ENCODE measurements at places on chromosomes 16 and 17.

DNA sequence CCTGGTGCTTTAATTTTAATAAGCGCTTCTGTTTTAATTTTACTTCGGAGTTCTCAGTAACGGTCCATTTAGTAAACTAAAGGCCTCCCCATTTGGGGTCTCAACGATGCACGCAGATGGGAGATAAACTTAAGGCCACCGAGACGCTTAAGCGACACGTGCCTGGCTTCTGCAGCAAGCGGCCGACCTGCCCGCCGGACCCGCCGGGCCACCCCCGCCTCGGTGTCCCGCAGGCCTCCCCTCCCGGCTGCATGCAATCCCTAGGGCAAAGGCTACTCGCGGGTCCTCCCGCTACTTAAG, 592 bp downstream of the GCSH start:
- DNase-seq = no peak

GRCh38 chr17:1904273-1905182, 74.7 kb downstream of the RPA1 start:
- DNase-seq = no peak

DNA sequence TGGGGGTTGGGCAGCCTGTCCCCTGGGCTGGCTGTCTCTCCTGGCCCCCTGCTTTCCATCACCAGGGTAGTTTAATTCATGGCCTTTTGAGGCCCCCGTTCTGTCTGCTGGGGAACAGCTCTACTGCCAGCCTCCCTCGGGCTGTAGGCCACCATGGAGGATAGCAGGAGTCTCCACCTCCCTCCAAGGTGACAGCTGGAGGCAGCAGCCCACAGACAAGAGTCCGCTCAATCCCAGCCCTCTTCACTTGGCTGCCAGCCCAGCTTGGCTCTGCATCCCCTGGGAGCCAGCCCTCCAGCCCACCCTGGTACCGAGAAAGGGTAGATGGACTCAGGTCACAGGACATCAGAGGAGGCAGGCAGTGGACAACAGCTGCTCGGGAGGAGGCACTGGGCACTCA, 194.6 kb upstream of the SDK2 start:
- DNase-seq = no peak

DNA sequence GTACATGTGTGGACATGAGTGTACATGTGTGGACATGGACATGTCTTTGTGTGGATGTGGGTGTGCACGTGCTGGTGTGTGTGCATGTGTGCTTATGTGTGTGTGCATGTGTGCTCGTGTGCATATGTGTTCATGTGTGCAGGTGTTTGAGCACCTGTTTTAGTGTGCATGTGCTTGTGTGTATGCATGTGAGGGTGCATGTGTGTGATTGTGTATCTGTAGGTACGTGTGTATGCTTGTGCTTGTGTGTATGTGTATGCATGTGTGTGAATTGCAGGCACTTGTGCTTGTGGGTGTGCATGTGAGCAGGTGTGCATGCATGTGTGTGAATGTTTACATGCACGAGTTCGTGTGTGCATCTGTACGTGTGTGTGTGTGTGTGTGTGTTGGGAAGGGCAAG, 300.6 kb upstream of the EEF2KMT start:
- no peak for DNase-seq

DNA sequence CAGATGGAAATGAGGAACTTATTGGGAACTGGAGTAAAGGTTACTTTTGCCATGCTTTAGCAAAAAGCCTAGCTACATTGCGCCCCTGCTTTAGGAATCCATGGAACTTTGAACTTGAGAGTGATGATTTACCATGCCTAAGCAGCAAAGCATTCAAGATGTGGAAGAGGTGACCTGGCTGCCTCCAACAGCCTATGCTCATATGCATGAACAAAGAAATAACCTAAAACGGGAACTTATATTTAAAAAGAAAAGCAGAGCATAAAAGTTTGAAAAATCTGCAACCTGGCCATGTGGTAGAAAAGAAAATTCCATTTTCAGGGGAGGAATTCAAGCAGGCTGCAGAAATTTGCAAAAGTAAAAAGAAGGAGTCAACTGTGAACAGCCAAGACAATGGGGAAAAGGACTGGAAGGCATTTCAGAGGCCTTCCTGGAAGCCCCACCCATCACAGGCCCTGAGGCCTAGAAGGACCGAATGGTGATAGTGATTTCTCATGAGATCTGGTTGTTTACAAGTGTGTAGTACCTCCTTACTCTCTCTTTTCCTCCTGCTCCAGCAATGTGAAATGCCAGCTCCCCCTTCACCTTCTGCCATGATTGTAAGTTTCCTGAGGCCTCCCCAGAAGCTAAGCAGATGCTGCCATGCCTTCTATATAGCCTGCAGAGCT, 48.7 kb downstream of the MRPS23 start:
- no peak for DNase-seq

- DNase-seq = no peak
These were observed 225.6 kb downstream of the TANC2 start for GRCh38 chr17:63191610-63192009.

GRCh38 chr17:41656249-41657023, 32.1 kb upstream of the KRT17 start:
- no peak for DNase-seq

- DNase-seq = no peak
These were observed 84.6 kb downstream of the GSG1L start for GRCh38 chr16:27978876-27979275.

- no peak for DNase-seq
These were observed 13.8 kb downstream of the PKD1 start for GRCh38 chr16:2121853-2122252.

- no peak for DNase-seq
These were observed 13.7 kb downstream of the MYO15B start for GRCh38 chr17:75601057-75601987.

DNA sequence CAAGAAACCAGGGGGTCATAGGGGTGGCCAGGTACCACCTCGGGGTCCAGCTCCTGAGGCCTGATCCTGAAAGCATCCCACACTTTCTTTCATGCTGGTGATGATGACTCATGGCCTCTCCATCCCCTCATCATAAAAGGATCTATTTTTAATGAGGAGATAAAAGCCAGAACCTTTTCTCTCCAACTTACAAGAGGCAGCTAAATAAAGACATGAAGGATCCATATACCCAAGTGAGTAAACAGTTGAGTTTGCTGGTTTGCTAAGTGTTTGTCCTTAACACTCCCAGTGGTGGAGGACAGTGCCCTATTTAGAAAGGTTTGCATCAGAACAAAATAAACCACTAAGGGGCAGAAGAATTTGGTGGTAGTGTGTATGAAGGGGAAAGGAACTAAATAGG, 383.8 kb downstream of the GRIN2A start:
- DNase-seq = no peak

DNA sequence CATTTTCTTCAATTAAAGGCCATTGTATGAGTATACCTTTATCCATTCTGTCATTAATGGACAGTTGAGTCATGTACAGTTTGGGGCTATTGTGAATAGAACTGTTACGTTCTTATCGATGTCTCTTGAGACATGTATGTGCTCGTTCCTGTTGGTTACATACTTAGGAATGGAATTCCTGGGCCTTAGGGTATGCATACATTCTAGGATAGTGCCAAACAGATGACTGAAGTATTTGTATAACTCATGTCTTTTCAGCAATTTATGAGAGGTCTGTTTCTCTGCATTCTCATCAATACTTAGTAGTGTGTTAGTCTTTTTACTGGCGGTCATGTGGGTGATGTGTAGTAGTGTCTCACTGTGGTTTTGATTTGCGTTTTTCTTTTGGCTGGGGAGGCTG, 81.2 kb downstream of the USP22 start:
- no peak for DNase-seq

- DNase-seq = no peak
These were observed 11.0 kb upstream of the SPOP start for GRCh38 chr17:49688848-49689247.

DNA sequence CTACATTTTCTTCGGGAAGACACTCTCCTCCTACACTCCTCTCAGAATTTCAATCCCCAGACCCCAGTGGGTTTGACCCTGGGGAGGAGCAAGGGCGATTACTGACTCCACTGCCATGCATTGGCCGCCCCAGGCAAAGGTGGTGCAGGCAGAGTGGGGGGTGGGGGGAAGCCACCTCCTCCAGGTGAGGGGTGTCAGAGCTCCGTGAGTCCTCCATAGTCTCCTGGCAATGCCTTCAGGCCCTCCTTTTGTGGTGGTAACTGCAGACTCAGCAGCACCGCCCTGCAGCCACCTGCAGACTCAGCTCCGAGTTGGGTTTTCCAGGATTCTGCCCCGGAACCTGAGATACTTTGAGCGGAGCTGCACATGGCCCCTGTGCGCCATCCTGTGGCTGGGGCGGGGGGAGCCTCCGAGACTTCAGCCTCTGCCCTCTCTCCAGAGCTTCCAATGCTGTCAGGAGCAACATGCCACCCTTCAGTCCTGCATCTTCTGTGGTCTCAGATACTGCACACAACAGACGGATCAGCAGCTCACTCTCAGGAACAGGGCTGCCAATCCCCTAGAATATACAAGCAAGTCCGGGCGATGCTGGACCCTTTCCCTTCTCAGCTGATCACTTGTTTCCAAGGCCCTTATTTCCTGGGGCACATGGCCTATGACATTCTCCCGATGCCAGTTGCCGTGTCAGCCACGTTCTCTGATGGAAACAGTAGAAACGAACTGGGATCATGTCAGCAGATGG, 2.4 kb upstream of the SLC47A2 start:
- DNase-seq = no peak

DNA sequence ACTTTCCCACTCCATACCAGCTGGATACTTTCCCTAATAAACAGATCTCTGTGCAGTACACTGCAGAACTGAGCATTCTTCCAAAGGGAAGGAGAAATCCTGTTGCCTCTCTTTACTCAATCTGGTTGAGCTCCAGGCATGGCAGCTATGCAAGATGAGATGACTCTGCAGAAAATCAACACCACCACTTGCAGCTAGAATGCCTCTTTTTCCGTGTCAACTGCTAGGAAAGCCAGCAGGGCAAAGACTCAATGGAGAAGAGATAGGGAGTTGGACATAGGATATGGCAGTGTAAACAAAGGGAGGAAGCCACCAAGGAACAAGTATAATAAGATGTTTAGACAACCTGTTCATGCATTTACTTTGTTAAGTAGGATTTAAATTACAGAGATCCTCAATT, 40.4 kb upstream of the CORO6 start:
- no peak for DNase-seq

DNA sequence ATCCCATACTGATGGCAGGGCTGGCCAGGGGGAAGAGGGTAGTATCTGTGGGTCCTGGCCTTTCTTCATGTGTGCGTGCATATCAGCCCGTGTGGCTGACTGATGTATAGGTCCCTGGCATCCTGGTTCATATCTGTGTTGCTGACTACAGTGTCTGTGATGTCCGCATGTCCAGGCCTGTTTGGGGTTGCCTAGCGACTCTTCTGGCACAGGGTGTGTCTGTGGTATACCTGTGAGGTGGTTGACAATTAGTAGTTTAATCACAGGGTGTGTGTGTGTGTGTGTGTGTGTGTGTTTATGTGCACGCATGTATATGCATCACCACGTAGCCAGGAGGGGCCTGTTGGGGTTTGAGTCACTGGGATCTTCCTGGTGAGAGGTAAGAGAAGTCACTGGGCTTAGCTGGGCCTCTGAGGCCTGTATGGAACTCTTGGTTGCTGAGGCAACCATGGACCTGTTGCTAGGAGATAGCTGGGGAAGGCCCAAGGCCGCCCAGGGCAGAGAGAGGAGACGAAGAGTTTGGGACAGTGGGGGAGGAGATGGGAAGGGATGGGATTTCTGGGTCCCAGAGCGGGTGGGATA, 603 bp upstream of the TMEM95 start:
- no peak for DNase-seq

- DNase-seq = no peak
These were observed 34.2 kb downstream of the CD300LF start for GRCh38 chr17:74678541-74678940.

- DNase-seq = no peak
These were observed 25.7 kb downstream of the CDYL2 start for GRCh38 chr16:80778703-80779102.

DNA sequence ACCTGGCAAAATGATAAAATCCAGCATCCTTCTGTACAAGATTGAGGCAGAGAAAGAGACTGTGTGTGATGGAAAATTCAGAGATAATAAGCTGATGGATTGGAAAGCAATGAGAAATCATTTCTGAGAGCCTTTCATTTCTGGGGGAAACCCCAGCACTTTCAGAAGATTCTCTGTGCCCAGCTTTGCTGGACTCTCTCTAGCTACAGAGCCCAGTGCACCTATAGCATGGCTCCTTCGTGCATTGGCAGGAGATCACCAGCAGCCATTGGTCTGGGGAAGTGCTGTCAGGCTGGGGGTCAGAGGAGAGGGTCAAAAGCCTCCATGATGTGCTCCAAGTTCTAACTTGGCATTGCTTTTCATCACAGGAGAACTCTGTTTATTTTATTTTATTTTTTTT, 259.9 kb downstream of the SOX9 start:
- no peak for DNase-seq

DNA sequence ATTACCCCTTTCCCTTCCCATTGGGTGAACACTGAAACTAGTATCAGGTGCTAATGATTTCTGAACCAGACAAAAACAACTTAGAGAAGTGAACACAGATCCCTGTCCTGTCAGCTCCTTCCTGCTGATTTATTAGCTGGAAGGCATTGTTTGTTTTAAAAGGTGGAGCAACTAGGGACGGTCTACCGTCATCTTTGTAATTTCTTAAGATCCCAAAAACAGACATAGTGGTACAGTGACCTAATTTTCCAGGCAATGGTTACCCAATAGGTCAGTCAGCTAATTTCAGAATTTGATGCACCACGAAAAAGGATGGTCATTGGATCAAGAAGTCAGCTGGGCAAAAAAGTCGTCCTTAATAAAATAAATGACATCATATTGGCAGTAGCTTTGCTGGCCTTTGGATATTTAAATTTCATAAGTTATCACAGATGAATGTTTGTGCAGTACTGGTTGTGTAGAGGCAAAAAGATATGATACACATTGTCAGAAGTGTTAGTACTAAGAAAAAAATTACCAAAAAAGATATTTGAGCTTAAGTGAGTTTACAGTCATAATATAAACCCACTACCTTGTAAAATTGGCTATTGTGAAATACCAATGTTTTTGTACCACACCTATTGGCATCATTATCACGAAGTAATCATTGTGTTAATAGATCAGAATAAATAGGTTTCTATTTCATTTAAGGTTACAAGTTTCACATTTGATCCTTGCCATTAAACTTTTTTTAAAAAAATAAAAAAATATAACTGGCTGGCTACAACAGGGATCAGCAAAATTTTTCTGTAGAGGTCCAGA, 27.2 kb upstream of the KCNJ16 start:
- DNase-seq = no peak

GRCh38 chr17:27862004-27862403, 31.2 kb downstream of the LYRM9 start:
- DNase-seq = no peak

DNA sequence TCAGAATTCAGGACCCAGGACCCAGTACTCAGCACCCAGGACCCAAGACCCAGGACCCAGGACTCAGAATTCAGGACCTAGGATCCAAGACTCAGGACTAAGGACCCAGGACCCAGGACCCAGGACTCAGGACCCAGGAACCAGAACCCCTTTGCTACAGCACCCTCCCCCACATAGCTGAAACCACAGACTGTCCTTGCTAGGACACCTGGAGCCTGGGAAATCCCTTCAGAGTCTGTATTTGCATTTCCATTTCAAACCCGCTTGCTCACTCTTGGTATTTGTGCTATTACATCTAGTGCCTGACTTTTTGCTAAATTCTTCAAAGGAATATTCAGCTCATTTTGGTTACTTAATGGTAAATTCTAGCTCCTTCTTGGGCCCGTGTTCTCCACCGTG, 275.8 kb upstream of the MAF start:
- no peak for DNase-seq

- no peak for DNase-seq
These were observed 11.6 kb downstream of the KRT33A start for GRCh38 chr17:41338961-41339485.

Measured in stimulated activated CD8-positive, alpha-beta memory T cell treated with anti-CD3 and anti-CD28 coated beads, Interleukin-15, amount 100 ng/mL, for 4 hours (primary cell).